Motor neuron (in vitro differentiated cells): ENCODE measurements at places on chromosomes 7 and 10. TPM values are rescaled to one million over a fixed set of nuclear protein-coding genes. Genes with fewer than 3 reads are reported as not detected.

DNA sequence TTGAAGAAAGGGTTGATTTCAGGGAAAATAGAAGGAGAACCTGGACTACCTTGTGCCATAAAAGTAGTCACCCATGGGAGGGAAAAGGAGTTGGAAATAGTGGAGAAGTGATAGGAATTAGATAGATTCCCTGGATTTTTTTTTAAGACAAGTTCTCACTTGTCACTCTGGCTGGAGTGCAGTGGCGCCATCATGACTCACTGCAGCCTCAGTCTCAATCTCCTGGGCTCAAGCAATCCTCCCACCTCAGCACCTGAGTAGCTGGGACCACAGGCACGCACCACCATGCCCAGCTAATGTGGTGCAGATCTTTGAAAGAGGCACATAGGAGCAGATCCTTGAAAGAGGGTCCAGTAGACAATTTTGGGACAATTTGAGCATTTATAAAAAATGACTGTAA is 9.5 kb upstream of the BLNK start:
- ATAC-seq: no peak

GRCh38 chr10:3803927-3804741 is 19.1 kb upstream of the KLF6 start:
- ATAC-seq: peak; percentile 7

DNA sequence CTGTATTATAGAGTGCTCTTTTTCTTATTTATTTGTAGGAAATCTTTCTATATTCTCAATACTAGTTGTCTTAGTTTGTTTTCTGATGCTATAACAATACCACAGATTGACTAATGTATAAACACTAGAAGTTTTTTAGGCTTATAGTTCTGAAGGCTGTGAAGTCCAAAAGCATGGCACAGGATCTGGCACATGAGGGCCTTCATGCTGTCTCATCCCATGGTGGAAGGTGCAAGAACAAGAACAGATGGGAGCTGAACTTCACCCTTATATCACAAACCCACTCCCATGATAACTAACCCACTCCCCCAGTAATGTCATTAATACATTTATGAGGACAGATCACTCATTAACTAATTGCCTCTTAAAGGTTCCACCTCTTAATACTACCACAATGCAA is 109.7 kb downstream of the AVL9 start:
- no peak for ATAC-seq

AMPH gene
- total RNA-seq: 31.1 and 32.4 TPM in 2 replicates

DNA sequence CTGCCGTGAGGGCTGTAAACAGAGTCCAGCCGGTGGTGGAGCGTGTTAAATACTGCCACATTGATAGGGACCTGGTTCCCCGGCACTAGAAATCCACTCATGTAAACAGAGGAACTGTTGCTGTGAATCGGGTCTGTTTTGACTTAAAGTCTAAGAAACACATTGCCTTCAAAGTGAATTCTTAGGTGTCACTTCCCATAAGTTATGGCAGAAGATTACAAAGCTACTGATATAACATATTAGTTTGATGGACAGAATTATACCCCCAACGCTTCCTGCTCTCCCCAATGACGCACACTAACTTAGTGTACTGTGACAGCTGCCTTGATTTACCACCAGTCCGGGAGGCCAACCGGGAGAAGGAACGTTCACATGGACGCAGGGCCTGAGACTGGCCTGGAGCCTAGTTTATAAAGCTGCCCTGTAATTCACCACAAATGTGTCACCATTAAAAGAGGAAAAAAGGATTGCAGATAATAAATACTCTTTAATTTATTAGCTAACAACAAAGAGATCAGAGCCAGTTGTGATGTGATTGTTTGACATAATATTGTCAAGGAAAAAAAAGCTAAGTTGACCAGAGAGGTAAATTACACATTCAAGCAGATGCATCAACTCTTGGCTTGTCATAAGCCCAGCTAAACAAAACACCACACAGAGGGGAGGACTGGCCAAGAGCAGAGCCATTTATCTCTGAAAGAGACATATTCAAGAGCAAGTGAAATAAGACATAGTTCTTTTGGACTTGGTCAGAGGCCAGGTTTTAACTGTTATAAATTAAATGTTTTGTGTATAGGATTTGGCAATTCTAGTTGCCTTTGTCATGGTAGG is 820.6 kb downstream of the LRMDA start:
- ATAC-seq: peak; percentile 87

DNA sequence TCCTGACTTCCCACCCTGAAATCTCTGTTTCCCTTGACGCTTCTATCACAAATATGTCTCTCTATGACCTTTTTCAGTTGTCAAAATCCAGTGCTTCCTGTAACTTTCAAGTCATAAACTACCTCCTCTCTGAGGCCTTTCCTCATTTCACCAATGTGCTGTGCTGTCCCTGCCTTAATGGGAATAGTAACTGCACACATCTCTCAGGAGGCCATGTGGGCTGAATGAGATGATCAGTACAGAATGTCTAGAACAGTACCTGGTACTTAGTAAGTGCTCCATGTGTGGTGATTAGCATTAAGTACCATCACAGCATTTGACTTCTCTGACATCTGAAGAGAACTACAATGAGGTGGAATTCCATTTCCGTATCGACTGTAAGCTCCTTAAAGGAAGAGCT is 588.5 kb downstream of the KCNMA1 start:
- ATAC-seq: no peak

CFTR gene
- total RNA-seq: 1.4 and 2.3 TPM in 2 replicates

TUBB8 gene
- 2.3 and 3.5 TPM in 2 replicates for total RNA-seq

SH3PXD2A gene
- 14.3 and 31.4 TPM in 2 replicates for total RNA-seq

VSTM4 gene
- 0.08 and 0.24 TPM in 2 replicates for total RNA-seq

DNA sequence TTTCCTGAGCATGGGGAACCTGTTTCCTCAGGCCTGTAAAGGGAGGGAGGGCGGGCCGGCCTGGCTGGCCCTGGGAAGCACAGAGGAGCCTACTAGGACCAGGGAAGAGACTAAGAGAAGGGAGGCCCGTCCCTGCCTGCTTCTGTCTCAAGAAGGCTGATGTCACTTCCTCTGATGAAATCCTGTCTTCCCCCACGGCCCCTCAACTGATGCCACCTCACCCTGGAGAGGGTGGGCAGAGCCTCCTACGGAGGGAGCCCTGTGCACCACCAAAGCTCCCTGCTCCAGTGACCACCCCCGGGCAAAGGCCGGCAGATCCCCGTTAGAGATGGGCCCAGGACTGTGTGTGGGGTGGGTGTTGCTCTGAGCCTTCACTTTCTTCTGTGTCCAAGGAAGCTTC is 1.0 kb upstream of the PILRA start:
- peak; percentile 10 for ATAC-seq

RAMP3 gene
- 0.53 TPM in 1 of 2 replicates, not detected in the other for total RNA-seq

SLC25A40 gene
- 14.2 and 14.5 TPM in 2 replicates for total RNA-seq

- no peak for ATAC-seq
Measured at GRCh38 chr10:675532-675931, 13.9 kb downstream of the DIP2C start.

DNA sequence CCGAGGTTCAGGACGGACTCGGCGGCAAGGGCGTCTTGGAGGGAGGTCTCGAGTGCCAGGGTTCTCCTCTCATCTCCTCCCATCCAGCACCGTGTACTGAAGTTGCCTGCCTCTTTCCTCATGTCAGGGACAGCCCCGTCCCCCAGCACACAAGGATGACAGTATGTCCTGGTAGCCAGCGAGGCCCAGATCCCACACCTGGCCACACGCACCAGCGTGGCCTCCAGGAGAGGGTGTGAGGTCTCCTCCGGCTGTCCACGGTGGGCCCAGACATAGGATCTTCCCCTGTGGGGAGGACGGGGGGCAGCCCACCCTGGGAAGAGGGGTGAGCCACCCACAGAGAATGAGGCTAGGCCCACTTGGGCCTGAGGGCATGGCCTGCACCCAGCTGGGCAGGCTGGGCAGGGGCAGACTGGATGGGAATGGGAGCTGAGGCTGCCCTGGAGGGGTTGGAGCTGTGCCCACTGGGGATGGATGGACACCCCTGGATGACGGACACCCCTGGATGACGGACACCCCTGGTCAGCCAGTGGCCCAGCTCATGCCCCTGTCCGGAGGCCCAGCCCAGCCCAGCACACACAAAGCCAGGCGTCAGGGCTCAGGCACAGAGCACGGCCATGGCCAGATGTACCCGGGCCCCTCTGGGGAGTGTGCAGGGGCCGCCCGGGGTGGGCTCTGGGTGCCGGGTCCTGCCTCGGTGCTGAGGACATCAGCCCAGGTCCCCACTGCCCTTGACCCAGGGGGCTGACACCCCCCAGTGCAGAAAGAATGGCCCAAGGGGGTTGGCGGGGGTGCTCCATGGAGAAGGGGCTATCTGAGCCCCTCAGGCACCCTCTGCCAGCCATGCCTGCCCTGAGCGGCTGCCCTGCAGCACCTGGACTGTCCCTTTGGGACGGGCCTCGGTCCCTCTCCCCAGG is 30.9 kb upstream of the CFAP46 start:
- peak; percentile 17 for ATAC-seq

DNA sequence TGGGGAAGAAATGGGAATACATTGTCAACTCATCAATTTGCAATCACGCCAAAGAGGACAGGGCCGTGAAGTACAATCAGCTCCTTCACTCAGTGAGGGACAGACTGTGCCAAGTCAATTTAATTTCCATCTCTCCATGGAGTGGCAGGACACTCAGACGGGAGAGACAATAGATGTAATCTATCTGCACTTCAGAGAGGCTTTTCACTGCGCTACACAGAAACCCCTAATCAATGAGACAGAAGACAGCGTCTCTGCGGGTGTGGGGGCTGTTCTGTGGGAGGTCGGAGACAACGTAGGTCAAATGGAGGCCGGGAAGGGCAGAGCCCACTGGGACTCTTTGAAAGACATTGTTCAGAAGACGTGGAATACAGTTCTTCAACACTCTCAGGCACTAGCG is 541.0 kb upstream of the ADARB2 start:
- no peak for ATAC-seq

NEUROG3 gene
- total RNA-seq: 0.13 and 0.27 TPM in 2 replicates

DNA sequence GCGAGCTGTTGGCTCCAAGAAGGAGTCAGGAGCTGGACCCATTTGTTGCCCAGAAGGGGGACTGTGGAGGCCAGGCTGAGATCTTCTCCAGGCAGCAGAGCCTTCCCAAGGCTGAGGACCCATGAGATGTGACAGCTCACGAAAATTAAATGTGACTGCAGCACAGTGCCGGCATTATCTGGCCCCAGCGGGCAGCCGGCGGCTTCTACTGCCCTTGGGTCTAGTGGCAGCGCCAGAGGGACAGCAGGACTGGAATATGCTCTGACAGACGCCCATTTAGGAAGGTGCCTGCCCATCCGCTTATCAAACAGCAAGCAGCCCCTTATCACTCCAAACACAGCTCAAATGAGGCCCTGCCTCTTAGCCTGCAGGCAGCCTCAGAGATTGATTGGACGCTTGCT is 122.9 kb upstream of the LYZL2 start:
- no peak for ATAC-seq

CCDC71L gene
- total RNA-seq: 14.1 and 19.7 TPM in 2 replicates

DNA sequence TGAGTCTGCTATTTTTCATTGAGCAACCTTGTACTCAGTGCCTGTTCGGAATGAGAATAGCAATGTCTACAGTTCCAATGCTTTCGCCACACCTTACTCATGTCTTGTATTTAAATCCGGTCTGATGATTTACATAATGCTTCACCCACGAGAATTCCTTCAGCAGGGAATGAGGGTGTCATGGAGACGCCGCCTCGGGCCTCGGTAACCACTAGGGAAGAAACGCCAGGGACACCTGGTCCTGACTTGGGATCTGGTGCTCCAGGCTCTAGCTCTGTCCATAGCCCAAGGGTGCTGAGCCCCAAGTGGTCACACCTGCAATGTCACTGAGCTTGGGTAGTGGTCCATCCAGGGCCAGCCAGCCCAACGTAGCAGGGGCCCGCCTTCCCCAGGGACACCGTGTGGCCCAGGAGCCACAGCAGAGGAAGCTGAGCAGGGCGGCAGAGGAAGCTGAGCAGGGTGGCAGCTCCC is 37.4 kb downstream of the PRKAG2 start:
- no peak for ATAC-seq

GPR26 gene
- 0.36 and 0.52 TPM in 2 replicates for total RNA-seq

WDR86 gene
- 23.3 and 29.4 TPM in 2 replicates for total RNA-seq

LIPN gene
- total RNA-seq: not detected in 2 replicates

ENKUR gene
- 26.1 and 33.6 TPM in 2 replicates for total RNA-seq

GRCh38 chr10:116742367-116743265 is at the start of gene HSPA12A:
Gene HSPA12A, minus strand, starts transcription at chr10:116742566. Its CDS starts 97 bp downstream, at chr10:116742469.
- ATAC-seq: peak; percentile 81

PDCD4 gene
- 52.6 and 52.9 TPM in 2 replicates for total RNA-seq

IGFBP1 gene
- not detected in 2 replicates for total RNA-seq

GRCh38 chr10:92891885-92892690 is 43.8 kb downstream of the EXOC6 start:
- peak; percentile 80 for ATAC-seq

DNA sequence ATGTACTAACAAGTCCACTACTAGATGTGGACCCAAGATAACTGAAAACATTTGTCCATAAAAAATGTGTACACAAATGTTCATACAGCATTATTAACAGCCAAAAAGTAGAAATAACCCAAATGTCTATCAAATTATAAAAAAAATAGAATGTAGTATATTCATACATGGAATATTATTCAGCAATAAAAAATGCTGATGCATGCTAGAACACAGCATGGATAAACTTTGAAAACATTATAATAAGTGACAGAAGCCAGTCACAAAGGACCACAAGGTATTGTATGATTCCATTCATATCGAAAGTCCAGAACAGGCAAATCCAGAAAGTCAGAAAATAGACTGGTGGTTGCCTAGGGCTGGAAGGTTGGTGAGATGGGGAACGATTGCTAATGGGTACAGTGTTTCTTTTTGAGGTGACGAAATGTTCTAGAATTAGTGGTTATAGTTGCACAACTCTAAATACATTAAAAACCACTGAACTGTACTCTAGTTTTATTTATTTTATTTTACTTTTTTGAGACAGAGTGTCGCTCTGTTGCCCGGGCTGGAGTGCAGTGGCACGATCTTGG is 43.3 kb upstream of the ANLN start:
- no peak for ATAC-seq

- no peak for ATAC-seq
Measured at GRCh38 chr7:104008107-104008506, 18.6 kb upstream of the RELN start.

TMEM236 gene
- total RNA-seq: 0.07 TPM in 1 of 2 replicates, not detected in the other

DNA sequence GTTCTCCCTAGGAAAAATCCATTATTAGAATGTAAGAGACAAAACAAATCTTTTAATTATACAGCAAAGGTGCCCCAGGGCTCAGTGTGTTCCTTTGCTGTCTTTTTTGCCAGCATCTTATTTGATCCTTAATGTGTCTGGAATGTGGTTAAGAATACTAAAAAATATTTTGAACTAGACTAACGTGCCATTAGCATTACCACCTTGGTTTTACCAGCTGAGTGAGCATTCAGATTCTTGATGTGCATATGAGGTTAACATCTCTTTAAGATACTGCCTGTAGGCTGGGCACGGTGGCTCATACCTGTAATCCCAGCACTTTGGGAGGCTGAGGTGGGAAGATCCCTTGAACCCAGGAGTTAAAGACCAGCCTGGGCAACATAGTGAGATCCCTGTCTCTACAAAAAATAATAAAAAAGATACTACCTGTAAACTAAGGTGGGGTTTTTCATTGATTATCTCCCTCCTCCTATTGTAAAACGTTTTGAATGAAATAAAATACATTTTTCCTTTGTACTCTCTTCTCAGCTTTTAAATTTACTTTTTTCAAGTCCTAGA is 96.6 kb downstream of the CCNY start:
- no peak for ATAC-seq

GRCh38 chr7:90692396-90692795 is 96.3 kb downstream of the CDK14 start:
- ATAC-seq: no peak

- peak; percentile 27 for ATAC-seq
Measured at GRCh38 chr7:123538189-123538714, 3.9 kb upstream of the IQUB start.

NMT2 gene
- total RNA-seq: 18.6 and 19.5 TPM in 2 replicates
